ENCODE measurements at places on chromosomes 7 and 10. TPM values are rescaled to one million over a fixed set of nuclear protein-coding genes. Genes with fewer than 3 reads are reported as not detected.

GRCh38 chr7:77289387-77289786 lies 89.8 kb upstream of the FGL2 start:
- no peak for DNase-seq

DNA sequence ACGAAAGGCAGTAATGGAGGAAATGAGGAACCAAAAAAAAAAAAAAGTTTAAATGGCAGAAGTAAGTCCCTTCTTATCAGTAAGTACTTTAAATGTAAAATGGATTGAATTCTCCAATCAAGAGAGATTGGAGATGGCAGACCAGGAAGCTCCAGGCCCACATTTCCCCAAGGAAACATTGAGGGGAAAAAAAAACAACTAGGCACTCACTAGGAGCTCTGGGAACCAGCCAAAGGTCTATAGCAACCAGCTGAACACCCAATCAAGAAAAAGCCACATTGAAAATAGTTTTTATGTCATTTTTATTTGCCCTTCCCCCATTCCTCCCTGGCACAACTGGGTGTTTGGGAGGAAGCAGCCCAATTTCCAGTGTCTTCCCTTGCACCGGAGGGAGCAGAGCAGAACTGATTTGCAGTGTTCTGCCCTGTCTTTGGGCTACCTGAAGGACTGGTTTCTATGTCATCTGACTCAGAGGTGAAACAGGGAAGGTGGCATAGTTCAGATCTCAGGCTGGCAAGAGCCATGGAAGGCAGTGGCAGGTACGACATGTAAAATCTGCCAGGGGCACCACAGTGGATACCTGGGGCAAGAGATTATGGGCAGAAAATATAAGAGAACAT lies 121.9 kb downstream of the SMURF1 start:
- no peak for DNase-seq

DNA sequence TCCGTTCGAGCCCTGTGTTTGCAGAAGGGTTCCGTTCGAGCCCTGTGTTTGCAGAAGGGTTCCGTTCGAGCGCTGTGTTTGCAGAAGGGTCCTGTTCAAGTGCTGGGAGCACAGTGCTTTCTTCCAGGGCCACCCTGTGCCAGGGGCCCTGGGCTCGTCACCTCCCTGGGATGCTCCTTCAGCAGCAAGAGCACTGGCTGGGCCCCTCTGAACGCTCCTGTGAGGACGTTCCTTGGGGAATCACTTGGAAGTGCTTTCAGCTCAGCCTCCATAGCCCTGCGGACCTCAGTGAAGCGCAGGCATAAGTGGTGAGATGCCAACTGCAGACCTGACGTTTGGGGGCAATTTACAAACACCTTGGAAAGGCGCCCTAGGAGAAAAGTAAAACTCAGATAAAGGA lies 103.6 kb downstream of the DYNC2I1 start:
- no peak for DNase-seq

DNA sequence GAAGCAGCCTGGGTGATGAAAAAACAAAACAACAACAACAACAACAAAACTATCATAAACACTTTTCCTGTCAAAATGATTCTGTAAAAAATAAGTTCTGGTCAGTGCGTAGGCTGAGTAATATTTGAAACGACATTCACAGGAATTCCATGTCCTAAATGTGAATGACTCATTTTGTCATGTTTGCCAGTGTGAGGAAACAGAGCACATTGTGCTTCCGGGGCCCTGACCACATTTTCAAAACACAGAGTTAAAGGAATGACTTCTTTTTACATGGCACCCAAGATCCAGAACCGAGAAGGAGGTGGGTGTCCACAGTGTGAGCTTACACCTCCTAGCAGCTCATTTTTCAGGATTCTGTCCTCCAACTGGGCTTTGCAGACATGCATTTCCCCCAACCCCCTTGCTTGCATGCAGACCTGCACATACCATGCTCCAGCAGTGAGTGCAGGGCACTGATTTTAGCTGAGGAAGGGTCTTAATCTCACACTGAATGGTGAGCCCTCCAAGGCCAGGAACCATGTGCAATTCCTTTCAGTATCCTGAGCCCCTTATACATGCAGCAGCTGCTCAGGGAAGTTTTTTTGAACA lies 3.0 kb downstream of the CLRN3 start:
- no peak for DNase-seq

Gene PSD
- total RNA-seq, result 3.5 TPM

Gene HOGA1
- 2.3 TPM for total RNA-seq

Gene WAC
- total RNA-seq, result 122 TPM
